ENCODE measurements at places on chromosomes 5 and 9.

DNA sequence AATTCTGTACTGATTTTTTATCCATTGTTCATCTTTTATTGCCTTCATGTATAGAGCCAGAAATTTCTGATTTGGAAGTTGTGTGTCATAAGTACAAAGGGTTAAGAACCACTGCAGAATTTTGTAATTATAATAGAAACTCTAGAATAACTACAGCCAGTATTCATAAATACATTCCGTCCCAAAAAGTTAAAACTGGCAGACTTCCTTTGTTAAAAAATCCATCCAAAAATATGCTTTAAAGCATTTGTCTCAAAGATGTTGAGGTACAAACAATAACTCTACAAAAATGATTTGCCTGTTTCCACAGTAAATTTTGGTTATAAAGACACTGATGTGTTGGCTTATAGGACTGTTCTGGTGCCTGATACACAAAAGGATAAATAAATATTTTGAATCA, 436.6 kb downstream of the DTWD2 start:
- DNase-seq: no peak

- DNase-seq: peak; percentile 73
Observed at GRCh38 chr9:137694962-137695875, 76.4 kb downstream of the EHMT1 start.

GRCh38 chr5:32961059-32961415, 249.9 kb downstream of the NPR3 start:
- DNase-seq: no peak

DNA sequence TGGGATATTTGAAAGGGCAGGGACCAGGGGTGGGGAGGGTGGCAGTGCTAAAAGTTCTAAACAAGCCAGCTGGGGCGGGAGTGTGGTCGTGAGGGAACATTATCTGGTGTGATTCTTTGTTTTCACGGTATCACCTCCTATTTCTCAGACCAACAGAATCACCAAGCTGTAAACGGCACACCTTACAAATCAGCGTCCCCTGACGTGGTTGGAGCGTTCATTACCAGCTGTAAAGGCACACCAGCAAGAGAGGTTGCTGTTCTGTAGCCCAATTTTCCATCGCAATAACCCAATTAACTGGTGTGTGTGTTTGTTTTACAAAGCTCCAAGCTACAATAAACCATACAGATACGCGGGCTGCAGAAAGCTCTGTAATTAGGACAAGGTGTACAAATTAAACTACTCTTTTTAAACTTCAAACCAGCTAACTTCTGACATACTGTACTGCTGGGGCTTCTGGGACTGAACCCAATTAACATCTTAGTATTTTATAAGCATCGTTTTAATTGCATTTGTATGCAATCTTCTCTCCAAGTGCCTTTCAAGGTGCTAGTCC, 303.6 kb upstream of the CLINT1 start:
- no peak for DNase-seq

DNA sequence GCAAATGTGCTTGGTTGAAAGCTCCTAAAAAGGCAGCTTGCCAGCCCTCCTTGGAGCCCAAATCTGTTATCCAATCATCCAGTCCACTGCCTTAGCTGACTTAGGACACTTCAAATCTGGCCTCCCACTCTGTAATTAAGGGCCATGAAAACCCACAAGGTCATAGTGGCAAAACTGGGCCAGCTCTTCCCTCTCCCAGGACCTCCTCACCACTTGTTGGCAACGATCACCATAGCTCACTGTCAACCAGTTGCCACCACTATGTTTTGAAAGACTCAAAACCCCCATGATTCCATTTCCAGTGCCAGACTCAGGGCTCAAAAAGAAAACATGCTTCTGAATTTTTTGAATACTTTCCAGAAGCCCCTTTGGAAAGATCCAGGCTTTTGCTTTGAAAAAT, 107.5 kb downstream of the NREP start:
- DNase-seq: no peak

- DNase-seq: no peak
Observed at GRCh38 chr9:114214181-114214580, 58.8 kb downstream of the COL27A1 start.

- DNase-seq: no peak
Observed at GRCh38 chr9:137416563-137417151, 6.3 kb downstream of the EXD3 start.

DNA sequence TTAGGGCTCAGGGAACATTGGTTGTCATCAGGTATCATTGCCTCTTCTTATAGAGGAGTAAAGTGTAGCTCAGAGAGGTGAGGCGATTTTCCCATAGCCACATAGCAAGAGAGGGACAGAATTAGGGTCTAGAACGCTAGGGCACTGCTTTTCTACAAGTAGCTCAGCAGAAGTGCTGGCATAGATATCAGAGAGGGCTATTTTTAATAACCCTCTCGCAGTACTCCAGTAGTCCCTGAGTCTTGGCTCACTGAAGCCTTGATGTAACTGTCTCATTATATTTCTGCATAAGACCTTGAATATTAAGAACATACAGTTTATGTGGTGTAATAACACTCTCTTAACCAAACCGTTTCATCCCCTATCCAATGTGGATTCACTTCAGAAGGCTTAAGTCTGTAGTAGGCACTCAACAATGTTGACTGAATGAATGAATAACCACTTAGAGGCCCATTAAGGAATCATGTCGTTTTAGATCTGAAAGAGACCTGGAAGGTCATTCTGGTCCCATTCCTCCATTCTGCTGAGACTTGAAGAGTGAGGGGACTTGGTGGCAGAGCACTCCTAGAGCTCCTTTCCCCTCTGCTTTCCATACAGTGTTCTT, 4.7 kb upstream of the FRMPD1 start:
- DNase-seq: no peak

- no peak for DNase-seq
Observed at GRCh38 chr5:15183520-15183919, 311.9 kb upstream of the ANKH start.

DNA sequence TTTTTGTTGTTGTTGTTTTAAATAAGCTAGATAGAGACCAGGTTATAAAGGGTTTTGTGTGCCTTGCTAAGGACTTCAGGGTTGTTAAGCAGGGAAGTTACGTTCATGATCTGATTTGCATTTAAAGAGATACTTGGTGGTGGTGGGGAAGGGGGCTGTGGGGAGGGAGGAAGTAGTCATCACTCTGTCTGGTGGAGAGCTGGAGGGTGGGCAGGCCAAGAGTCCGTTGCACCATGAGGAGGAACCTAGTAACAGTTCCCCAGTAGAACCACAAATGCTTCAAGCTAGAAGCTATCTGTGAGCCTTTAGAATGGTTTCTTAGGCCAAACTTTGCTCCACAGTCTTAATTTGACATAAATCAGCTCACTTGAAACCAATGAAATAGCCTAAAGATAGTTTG, 18.7 kb upstream of the ROPN1L start:
- DNase-seq: peak; percentile 45

GRCh38 chr5:100520348-100520747, 14.8 kb upstream of the FAM174A start:
- DNase-seq: no peak

- peak; percentile 63 for DNase-seq
Observed at GRCh38 chr5:82174128-82174918, 103.8 kb downstream of the RPS23 start.

- DNase-seq: peak; percentile 19
Observed at GRCh38 chr5:52743970-52744369, 43.7 kb upstream of the ITGA1 start.

- DNase-seq: no peak
Observed at GRCh38 chr5:1975898-1976765, 93.4 kb upstream of the IRX4 start.

- DNase-seq: peak; percentile 84
Observed at GRCh38 chr5:150227606-150228273, 37.9 kb downstream of the SLC6A7 start.

DNA sequence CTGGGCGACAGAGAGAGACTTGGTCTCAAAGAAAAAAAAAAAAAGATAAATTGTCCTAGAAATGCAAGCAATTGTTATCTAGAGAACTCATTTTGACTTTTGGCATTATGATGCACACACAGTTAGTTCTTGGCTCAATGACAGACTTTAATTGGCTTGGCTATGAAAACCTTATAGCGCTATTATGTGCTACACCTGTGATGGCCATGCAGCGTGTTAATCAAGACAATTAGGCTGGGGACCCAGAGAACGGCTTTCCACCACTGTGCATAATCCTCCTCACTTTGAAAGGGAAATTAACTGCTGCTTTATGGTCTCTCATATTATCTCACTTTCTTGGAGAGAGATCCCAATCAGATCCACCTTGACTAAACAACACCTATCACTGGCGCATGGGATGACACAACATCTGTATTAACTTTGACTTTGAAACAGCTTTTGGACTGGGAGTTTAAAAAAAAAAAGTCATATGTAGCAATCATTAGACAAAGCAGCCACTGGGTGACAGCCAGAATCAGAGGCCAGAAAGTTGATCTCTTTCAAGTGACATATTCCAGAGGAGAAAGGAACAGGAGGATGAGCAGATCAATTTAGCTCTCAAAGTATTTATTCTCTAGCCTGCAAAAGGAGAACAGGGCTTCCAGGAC, 132.5 kb downstream of the PPP2R2B start:
- DNase-seq: no peak

- DNase-seq: no peak
Observed at GRCh38 chr5:12467799-12468198, 563.6 kb upstream of the CTNND2 start.

DNA sequence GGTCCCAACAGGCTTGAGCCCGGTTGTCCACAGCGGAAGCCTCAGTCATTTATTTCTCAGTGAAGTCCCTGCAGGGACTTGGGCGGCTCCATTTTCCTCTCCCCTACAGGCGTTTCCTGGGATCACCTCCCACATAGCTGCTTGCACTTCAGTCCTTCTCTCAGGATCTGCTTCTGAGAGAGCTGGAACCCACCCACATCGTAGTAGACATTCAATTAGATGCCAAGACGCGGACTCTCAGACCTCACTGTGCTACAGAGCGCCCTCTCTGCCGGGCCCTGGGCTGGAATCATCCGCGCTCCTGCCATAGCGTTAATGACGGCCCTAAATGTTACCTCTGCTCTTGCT, 54.0 kb upstream of the ROR2 start:
- no peak for DNase-seq

DNA sequence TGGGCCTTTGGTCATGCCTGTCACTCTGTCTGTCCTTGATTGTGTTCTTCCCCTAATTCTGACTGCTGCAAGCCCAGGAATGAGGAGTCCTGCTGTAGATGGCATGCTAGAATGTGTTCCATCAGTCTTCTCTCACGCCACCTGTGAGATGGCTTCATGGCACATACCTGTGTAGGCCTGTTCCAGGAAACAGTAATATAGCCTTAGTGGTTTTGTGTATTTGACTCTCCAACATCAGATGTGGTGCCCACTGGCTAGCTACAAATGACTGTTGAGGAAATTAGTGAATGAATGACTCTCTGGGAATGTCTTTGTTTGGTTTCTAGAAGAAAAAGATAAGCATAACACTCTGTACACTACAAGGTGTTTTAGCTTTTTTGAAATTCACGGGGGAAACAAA, 367.5 kb downstream of the KDM4C start:
- no peak for DNase-seq

GRCh38 chr9:75432386-75432785, 344.1 kb downstream of the OSTF1 start:
- DNase-seq: no peak

DNA sequence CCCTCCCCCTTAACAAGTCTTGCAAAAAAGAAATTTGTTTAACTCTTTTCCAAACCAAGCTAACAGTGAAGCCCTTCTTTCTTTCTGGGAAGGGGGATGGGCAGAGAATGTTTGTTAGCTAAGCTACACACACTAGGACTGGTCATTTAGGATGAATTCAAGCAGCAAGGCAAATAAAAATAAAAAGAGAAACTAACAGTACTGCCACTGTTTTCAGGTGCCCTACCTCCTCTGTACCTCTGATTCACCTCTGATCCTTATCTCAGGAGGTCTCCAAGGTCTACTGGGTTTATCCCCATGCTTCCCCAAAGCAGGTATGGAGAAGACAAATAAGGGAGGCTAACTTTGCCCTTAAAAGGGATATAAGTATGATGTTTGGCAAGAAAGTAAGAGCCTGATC, 52.9 kb downstream of the ELL2 start:
- no peak for DNase-seq

- DNase-seq: no peak
Observed at GRCh38 chr5:149264439-149265067, 7.1 kb upstream of the AFAP1L1 start.

DNA sequence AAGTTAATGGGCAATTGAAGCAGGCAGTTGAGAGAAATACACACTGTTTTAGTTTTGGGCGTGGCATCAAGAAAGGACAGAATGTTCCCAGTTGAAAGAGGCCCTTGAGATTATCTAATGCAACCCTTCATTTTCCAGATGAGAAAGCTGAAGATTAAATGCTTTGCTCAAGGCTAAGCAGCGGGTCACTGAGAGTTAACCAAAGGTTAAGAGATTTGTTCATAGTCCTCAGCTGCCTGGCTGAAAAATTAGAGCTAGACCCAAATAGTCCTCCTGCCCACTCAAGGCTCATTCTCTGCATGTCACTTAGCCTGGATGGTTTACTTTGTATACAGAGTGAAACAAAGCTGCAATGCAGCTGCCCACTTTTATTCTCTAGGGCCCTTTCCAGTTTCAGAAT, 46.7 kb upstream of the MAMDC2 start:
- no peak for DNase-seq

- DNase-seq: no peak
Observed at GRCh38 chr5:122730037-122730436, 44.8 kb upstream of the SNX2 start.

GRCh38 chr5:149583394-149583793, 2.1 kb downstream of the ARHGEF37 start:
- DNase-seq: no peak

GRCh38 chr9:85004818-85005413, 335.4 kb downstream of the NTRK2 start:
- no peak for DNase-seq

GRCh38 chr9:99112750-99113413, 8.0 kb downstream of the TGFBR1 start:
- DNase-seq: no peak

DNA sequence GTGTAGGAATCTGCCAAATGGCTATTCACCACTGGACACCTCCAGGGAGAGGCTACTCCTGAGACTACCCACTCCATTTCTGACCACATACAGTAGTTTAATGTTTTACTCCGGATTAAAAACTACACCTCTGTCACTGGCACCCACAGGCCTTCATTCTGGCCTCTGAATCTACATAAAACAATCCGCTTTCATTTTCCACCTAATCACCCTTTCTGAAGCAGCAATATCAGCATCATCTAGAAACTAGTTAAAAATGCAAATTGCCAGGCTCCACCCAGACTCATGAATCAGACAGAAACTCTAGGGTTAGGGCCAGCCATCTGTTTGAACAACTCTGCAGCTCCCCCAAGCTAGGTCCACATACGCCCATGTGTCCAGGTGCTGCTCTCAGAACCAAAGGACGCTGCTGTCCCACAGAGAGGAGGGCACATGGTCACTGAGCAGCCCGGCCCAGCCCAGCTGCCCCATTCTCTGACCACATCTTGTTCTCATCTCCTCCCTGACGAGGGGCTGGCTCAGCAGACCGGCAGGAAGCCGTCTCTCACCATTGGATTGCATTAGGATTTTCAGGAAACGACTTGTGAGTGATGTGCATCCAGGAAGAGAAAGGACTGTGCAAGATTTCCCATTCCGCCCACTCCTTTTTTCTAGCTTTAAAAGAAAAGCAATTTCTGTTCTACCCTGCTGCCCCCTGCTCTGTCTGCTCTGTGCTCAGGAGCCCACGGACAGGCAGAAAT, 34.7 kb downstream of the ADAM19 start:
- DNase-seq: peak; percentile 57
